ENCODE measurements at places on chromosomes 12 and 14.

DNA sequence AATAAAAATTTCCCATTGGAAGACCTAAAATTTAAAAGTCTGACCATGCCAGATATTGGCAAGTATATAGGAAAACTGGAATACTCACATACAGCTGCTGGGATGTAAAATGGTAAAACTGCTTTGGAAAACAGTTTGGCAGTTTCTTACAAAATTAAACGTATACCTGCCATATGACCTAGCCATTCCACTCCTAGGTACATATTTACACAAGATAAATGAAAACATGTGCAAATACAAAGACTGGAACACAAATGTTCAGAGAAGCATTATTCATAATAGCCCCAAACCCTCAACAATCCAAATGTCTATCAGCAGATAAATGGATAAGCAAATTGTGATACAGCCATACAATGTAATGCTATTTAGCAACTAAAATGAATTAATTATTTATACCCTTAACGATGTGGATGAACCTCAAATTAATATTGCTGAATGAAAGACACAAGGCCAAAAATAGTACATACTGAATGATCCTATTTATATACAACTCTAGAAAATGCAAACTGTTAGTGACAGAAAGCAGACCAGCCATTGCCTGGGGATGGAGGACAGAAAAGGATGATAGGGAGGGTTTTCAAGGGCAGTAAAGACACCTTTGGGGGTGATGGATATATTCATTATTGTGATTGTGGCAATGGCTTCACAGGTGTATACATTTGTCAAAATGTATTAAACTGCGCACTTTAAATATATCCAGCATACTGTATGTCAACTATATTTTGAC lies 21.3 kb upstream of the TCP11L2 start:
- DNase-seq, result no peak

- no peak for DNase-seq
Observed at GRCh38 chr14:30337456-30337855, 221.5 kb upstream of the G2E3 start.

- DNase-seq, result peak; percentile 56
Observed at GRCh38 chr14:103091041-103091882, 3.3 kb upstream of the EXOC3L4 start.

- DNase-seq, result no peak
Observed at GRCh38 chr14:74531467-74531866, 37.9 kb downstream of the ISCA2 start.

- no peak for DNase-seq
Observed at GRCh38 chr12:11795192-11795912, 145.9 kb downstream of the ETV6 start.

DNA sequence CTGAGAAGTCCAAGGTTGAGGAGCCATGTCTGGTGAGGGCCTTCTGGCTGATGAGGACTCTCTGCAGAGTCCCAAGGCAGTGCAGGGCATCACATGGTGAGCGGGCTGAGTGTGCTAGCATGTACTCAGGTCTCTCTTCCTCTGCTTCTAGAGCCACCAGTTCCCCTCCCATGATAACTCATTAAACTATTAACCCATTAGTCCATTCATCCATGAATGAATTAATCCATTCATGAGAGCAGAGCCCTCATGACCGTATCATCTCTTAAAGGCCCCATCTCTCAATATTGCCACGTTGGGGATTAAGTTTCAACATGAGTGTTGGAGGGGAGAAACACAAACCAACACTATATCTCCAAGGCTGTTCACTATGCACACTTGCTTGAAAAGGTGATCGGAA lies 83.7 kb downstream of the TMEM30B start:
- no peak for DNase-seq

All from HAP-1 (cell line).